ENCODE measurements at places on chromosomes 6 and 20.

- no peak for DNase-seq
Observed at GRCh38 chr6:49541210-49541724, 9.2 kb upstream of the C6orf141 start.

GRCh38 chr6:157393669-157394327 lies 12.8 kb downstream of the ZDHHC14 start:
- DNase-seq, result no peak

DNA sequence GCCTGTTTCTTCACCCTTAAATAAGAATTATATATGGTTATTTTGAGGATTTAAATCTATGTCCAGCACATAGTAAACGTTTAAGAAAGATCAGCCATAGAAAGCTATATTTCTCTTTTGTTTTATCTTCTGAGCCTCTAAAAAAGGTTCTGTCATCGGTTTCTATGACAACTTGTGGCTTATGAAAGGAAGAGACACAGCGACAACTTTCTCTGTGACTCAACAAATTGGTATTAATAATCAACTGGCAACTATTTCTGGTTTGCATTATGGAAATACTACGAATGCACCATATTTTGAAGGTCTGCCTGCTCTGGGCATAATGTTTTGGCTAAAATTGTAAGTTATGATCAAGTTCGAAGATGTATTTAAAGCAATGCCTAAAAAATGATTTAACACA lies 751.0 kb downstream of the CD109 start:
- DNase-seq, result no peak

GRCh38 chr20:21971436-21971835 lies 266.0 kb downstream of the PAX1 start:
- no peak for DNase-seq

- no peak for DNase-seq
Observed at GRCh38 chr20:50918403-50918802, 12.8 kb downstream of the ADNP start.
